ENCODE measurements at places on chromosomes 5 and 9. TPM values are rescaled to one million over a fixed set of nuclear protein-coding genes. Genes with fewer than 3 reads are reported as not detected.

- no peak for DNase-seq
Measured at GRCh38 chr5:6719896-6720560, 6.8 kb downstream of the TENT4A start.

GRCh38 chr5:28046596-28046995, 1008.2 kb upstream of the CDH9 start:
- no peak for DNase-seq

DNA sequence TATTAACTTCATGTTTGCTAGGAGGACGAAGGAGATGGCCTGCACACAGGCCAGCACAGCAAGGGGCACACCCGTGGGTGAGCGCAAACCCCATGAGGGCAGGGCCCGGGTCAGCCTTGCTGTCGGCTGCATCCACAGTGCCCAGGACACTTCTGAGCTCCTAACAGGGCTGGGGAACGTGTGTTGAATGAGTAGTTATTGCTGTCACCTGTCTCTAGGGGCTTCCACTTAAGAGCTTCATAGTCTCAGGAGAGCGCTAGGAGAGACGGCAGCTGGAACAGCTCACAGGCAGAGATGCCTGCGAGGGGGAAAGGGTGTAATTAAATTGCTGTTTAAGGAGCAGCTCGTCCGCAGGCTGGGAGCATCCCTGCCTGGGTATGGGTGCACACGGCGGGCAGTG, 91.4 kb upstream of the NEURL1B start:
- no peak for DNase-seq

GNA14 gene
- total RNA-seq = 0.45 TPM

RASEF gene
- total RNA-seq = not detected
